NCI-H1436 (cell line): ENCODE measurements at places on chromosomes 1 and 21.

DNA sequence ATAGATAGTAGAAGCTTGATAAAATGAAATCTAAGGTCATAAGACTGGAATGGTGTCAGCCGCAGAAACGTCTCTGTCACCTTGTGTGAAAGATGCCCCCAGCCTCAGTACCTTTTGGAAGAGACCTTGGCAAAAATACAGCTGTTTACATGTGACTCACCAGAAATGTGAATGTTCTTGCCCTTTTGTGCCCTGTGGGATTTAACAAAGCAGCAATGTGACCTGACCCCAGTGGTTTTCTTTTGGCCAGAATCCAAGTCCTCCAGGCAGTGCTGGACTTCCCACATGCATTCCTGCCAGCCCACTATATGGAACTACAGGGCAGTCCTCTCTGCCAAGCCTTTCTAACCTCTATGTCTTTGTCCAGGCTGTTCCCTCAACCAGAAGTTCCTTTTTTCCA lies 27.2 kb upstream of the LRRC8C start:
- DNase-seq: no peak

DNA sequence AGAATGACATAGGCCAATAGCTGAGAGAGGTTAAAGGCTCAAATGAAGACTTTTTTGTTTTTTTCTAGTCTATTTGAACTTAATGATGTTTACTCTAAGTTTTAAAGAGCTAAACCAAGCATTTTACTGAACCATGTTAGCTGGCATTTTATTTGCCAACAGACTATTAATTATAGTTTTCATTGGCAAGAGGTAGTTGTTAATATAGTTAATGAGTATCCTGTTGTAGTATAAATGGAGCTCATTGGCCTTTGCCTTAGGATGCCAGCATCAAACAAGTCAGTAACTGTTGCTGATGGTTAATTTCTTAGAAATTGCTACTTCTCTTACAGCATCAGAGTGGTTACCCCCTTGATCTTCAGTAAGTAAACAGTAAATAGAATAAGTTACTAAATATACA lies 339.0 kb upstream of the B3GALT2 start:
- DNase-seq: no peak

DNA sequence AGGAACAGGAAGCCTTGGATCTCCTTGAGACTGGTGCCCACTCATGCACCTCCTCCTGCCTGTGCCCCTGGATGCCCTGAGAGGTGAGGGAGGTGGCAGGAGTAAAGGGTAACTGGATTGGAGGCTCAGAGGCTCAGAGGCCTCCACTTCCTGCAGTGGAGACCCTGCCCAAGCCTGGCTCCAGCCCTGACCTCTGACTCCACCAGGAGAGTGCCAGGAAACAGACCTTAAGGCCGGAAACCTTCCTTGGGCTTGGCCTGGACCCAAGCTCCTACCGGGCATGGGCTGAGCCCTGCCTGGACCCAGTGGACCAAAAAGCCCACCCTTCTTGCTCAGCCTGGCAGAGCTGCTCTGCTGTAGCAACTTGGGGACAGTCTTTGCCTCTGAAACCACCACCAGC lies 15.0 kb upstream of the CELA3B start:
- DNase-seq: no peak

DNA sequence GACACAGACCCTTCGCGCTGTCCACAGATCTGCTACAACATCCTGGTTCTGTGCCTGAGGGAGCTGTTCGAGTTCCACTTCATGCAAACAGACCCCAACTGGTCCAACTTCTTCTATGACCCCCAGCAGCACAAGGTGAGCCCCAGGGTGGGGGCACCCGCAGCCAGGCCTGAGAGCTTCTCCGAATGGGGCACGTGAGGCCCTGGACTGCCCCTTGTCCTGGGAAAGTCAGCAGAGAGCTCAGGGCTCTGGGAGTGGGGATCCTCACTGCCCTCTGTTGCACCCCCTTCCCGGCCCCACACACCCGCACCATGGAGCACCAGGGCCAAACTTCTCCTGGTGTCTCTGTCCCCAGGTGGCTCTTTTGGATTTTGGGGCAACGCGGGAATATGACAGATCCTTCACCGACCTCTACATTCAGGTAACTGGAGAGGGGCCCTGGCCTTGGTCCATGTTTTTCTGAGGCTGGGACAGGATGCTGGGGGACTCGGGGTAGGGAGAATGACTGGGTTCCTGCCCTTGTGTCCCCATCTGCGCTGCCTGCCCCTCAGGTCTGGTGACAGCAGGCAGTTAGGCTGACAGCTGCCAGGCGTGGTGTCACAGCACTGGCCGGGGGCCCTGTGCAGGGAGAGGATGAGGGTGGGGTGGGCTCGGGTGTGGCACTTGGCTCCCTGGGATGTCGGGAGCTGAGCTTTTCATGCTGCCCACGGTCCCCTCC lies 44.6 kb downstream of the COQ8A start:
- no peak for DNase-seq

GRCh38 chr21:36169470-36170128 lies 13.0 kb downstream of the DOP1B start:
- DNase-seq: no peak

DNA sequence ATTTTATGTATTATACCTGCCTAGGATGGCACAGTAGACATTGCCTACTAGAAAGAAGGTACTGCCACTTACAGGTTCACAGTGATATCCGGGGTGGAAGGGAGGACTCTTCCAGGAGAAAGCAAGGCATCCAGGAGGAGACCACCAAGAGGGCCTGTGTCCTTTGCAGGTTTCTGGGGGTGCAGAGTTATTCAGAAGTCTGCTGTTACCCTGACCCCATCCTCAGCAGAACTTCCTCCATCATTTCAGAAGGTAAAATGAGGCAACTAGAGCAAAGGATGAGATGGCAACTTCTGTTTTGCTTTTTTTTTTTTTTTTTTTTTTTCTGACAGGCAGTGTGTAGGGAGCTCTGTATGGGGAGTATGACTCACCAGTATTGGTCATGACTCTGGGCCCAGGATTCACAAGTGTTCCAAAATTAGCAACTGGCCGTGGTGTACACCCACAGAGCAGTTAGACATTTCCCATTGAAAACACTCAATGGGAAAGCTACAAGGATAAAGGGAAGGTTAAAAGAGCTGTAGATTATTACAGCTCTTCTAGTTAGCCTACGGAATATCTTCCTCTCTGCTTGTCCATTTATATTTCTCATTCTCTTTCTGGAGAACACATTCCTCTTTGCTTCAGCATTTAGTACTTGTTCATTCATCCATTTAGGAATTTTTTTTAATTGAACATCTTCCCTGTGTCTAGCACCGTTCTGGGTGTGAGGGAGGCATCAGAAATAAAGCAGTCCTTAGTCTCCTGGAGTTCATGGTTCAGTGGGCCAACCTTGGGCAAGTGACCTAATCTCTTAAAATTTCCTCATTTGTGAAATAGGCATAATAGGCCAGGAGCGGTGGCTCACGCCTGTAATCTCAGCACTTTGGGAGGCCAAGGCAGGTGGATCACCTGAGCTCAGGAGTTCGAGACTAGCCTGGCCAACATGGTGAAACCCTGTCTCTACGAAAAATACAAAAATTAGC lies 50.5 kb upstream of the PPP2R5A start:
- no peak for DNase-seq

DNA sequence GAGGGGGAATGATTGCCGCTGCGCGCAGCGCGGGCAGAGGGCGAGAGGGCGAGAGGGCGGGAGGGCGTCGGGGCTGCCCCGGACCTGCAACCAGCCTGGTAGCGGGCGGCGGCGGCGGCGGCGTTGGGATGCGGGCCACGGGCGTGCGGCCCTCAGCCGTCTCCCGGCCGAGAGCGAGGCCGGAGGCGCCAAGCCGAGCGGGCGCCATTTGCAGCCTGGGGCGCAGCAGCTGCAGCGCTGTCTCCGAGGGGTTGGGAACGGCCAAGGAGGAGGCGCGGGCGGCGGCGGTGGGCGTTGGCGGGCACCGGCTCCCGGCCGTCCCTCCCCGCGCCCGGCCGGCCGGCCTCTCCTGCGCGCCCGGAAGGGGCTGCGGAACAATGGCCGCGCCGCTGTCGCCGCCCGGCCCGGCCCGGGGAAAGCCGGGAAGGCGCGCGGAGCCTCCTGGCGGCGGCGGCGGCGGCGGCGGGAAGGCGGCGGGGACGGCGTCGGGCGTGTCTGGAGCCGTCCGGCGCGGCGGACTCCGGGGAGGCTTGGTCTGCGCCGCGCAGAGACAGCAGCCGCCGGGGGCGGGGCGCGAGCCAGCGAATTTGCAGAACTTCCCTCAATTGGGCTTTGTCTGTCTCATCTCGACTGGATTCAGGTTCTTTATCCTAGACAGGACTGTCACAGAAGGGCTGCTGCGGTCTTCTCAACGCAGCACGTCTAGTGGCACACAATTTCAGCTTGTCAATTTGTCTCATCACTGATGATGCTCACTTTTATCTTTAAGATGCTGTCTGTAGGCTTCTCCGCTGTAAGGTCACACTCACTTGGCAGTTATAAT lies 35.7 kb downstream of the ZBTB8B start:
- DNase-seq: peak; percentile 48

DNA sequence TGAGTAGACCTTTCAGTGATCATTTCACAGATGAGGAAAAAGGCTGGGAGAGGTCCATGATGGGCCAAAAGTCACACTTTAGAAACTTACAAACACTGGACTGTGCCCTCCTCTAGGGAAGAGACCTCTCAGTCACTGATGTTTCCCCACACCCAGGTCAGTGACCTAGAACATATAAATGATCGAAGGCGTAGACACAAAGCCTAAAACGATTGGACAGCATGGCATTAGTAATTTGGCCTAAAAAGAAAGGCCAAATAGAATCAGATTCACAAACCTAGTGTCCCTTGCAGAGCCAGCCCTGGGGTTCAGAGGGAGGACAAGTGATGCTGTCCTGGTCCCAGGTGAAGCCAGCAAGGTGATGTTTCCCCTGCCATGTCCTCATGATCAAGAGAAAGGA lies 27.7 kb downstream of the TRABD2B start:
- DNase-seq: no peak

DNA sequence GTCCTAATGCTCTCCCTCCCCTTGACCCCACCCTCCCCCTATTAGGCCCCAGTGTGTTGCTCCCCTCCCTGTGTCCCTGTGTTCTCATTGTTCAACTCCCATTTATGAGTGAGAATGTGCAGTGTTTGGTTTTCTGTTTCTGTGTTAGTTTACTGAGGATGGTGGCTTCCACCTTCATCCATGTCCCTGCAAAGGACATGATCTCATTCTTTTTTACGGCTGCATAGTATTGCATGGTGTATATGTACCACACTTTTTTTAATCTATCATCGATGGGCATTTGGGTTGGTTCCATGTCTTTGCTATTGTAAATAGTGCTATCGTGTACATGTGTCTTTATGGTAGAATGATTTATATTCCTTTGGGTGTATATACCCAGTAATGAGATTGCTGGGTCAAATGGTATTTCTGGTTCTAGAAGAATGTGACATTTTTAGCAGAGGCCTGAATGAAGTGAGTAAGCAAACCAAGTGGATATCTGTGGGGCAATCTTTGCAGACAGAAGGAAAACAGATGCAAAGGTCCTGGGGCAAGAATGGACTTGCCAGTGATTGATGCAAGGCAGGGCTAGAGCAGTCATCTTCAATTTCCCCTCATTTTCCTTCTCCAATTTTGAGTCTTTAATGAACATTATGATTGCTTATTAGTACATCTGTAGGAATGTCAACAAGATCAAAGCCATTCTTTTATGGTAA lies 50.2 kb downstream of the UBE4B start:
- DNase-seq: no peak

DNA sequence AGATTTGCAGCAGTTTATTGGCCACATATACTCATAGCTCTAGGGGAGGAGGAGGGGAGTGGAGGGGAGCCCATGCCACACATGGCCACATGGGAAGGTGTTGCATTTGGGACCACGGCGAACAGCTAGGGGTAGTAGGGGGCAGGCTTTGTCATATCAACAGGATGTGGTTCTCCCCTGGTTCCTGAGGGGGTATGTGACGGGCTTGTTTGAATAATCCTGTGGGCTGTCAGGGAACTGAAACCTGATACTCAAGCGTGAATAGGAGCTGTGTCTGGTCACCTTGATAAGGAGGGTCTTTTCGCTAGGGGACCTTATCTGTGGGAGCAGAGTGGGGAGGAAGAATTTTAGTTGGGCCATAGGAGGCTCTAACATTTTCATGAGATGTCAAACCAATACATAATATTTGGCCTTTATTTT lies 264.7 kb downstream of the CTH start:
- DNase-seq: no peak

DNA sequence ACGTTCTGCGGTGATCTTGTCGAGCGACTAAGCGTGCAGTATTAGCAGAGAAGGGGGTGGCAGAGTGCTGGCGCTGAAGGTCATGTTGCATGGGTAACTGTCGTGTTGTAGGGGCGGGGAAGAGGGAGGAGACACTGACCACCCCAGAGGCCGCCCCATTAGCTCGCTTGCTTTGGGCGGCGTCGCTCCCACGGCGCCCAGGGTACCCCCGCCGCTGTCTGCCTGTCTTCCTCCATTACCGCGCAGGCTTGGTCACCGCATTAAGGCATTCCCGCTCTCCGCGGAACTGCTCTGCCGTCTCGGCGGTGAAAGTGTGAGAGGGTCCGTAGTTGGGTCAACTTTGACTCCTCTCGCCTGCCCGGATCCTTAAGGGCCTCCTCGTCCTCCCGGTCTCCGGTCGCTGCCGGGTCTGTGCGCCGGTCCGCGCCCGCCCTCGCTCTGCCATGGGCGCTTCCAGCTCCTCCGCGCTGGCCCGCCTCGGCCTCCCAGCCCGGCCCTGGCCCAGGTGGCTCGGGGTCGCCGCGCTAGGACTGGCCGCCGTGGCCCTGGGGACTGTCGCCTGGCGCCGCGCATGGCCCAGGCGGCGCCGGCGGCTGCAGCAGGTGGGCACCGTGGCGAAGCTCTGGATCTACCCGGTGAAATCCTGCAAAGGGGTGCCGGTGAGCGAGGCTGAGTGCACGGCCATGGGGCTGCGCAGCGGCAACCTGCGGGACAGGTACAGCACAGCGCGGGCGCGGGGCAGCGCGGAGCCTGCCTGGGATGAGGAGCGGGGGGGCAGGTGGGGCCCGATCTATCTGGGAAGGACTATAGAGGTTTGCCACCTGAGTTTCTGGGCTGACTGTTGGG lies at the start of gene MTARC2:
MTARC2 (plus strand) TSS at position 234 of the 846 bp plus-strand sequence; CDS start at position 444, 210 bp downstream.
- DNase-seq: peak; percentile 71

- DNase-seq: no peak
Measured at GRCh38 chr1:214009423-214010196, 21.8 kb downstream of the PROX1 start.

- no peak for DNase-seq
Measured at GRCh38 chr1:235867903-235868469, 1.3 kb upstream of the LYST start.

DNA sequence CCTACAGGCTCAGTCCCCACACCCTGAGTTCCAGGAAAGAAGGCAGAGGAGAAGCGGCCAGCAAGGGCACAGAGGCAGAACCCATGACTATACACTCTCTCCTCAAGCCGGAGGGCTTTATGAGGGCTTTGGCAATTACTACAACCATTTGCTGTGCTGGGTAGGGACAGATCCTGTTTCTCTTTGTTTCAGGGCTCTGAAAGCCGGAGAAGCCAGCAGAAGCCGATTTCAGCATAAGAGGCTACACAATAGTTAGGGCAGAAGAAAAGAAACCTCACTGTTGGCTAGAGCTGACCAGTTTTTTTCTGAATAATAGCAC lies 13.9 kb downstream of the GPR3 start:
- no peak for DNase-seq

GRCh38 chr1:14313731-14314431 lies 284.6 kb upstream of the KAZN start:
- DNase-seq: no peak

- no peak for DNase-seq
Measured at GRCh38 chr21:33949516-33950430, 34.2 kb upstream of the ATP5PO start.

- DNase-seq: no peak
Measured at GRCh38 chr1:6271006-6271405, 10.1 kb upstream of the GPR153 start.

GRCh38 chr21:27569091-27569490 lies 602.2 kb upstream of the ADAMTS5 start:
- no peak for DNase-seq

- peak; percentile 49 for DNase-seq
Measured at GRCh38 chr1:161260376-161261260, 2.1 kb downstream of the PCP4L1 start.
